ENCODE measurements at places on chromosomes 16 and 17.

GRCh38 chr17:21072745-21073197, 30.0 kb upstream of the USP22 start:
- no peak for DNase-seq

- DNase-seq, result no peak
These were observed 95.1 kb downstream of the TBC1D16 start for GRCh38 chr17:79940459-79941087.

DNA sequence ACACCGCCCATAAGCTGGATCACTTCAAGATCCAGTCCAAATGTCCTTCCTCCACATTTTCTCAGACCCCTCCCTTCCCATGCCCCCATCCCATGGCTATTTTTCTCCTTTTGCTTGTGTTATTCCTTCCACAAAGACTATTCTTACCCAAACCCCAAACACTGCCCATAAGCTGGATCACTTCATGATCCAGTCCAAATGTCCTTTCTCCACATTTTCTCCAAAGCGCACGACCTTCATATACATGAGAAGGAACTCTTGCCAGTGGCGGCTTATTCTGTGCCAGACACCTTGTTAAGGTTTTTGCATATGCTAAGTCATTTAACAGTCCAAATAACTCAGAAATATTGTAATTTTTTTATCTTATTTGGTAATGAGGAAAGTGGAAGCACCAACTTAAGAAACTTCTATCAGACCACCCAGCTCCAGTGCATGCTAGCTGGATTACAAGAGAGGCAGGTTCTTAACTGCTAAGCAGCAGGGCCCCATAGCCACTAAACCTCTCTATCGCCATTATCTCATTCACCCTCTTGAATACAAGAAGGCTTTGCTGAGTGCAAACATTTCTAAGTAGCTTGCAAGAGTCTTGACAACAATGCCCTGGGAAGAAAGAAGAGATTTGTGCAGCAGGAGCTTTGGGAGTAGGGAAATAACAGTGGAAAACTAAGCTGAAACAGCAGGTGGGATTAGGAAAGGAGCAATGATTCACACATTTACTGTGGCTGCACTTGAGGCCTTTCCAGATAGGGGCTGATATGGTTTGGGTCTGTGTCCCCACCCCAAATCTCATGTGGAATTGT, 428.2 kb upstream of the MAF start:
- DNase-seq, result no peak

DNA sequence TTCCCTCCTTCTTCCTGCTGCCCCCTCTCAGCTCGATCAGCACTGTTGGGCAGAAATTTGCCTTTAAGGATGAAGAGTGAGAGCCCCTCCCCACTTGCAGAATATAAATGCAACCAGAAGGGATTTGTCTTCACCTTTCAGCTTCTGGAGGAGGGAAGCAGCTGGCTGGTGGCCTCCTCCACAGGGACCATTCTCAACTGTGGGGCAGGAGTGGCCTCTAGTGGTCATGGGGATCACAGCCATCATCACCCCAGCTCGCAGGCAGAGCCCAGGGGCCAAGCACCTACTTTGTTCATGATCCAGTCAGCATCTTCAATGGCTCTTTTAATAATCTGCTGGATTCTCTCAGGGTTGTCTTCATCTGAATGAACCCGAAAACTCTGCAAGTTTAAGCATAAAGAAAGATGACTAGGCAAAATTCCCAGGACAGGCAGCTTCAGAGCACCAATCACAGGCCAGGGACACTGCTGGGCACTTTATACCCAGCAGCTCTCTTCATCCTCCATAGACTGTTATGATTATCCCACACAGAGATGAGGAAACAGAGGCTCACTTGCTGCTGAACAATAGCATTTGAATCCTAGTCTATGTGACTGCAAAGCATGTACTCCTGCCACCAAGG, 13.1 kb downstream of the LYRM9 start:
- DNase-seq, result peak; percentile 79

DNA sequence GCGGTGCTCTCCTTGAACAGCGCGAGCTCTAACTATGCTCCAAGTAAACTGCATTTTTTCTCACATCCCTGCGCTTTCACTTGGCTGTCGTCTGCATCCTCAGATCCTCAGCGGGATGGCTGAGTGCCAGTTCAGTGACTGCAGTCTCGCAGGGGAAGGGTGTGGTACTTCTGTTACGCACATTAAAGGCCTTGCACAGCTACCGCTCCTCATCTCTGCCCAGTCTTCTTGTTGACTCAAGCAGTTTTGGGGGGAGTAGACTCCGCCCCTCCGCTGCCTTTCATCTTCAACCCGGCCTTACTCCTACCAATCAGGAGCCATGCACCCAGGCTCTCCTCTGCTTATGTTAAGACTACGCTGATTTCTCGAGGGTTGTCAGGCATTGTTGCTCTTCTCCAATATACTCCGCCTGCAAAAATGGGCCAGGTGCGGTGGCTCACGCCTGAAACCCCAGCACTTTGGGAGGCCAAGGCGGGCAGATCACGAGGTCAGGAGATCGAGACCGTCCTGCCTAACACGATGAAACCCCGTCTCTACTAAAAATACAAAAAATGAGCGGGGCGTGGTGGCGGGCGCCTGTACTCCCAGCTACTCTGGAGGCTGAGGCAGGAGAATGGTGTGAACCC, 10.0 kb downstream of the ATP5PD start:
- peak; percentile 79 for DNase-seq

GRCh38 chr17:81129289-81129688, 36.0 kb upstream of the PVALEF start:
- DNase-seq, result no peak

DNA sequence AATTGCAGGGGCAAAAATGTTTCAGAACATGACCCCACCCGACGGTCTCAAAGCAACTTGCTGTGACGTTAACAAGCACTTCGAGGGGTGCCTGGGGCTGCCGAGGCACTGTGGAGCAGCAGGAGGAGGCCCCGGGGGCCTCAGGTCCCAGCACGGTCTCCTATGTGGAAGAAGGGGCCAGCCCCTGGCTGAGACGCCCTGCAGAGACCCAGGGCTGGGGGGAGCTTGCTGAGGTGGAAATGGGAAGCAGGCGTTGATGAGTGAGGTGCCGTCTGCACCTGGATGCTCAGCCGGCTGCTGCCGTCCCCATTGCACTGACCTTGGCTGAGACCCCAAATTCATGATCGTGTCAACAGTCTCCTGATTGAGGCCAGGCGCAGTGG, 46.5 kb downstream of the NT5M start:
- no peak for DNase-seq

- no peak for DNase-seq
These were observed 7.0 kb downstream of the DOC2A start for GRCh38 chr16:30003670-30004423.

GRCh38 chr16:4830408-4830807, 16.7 kb downstream of the GLYR1 start:
- DNase-seq, result no peak

DNA sequence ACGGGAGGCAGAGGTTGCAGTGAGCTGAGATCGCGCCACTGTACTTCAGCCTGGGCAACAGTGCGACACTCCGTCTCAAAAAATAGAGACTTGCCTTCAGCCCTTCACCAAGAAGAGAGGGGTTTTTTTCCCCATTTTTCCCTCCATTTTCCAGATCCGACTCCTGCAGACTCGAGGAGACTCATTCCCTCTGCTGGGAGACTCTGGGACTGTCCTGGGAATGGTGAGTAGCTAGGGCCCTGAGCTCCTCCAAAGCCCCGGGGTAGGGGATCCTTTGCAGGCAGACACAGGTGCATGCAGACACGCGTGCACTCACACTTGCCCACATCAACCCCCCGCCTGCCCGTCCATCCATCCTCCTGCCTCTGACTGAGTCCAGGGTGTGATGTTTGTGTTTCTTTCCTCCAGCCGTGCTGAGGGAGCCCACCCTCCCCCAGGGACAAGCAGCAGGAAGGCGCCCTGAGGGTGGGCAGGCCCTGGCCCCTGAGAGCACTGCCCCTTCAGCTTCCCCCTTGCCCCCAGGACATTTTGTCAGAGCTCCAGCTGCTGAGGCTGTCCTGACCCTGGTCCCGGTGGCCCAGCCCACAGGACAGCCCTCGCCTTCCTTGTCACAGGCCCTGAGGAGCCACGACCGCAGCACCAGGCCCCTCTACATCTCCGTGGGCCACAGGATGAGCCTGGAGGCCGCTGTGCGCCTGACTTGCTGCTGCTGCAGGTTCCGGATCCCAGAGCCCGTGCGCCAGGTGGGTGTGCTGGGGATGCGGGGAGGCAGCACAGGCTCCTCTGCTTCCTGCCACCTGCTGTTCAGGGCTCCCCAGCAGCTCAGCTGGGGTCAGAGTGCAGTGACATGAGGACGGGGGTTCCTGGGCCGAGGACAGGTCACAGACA, 10.2 kb downstream of the ENDOV start:
- no peak for DNase-seq

DNA sequence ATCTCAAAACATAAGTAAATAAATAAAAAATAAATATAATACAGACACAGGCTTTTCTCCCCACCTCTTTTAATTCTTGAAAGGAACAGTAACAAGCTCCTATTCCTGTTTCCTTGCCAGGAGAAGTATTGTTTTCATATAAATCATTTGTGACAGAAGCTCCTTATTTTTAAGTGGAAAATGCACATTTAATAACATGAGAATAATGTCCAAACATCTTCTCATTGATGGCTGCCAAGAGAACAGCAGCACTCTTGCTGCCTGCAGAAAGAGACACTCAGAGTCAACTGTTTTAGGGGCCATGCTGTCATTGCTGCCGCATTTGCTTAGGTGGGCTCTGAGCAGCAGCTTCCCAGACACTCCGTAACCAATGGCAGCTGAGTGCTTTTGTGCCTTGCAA, 580.1 kb downstream of the WWOX start:
- DNase-seq, result no peak

DNA sequence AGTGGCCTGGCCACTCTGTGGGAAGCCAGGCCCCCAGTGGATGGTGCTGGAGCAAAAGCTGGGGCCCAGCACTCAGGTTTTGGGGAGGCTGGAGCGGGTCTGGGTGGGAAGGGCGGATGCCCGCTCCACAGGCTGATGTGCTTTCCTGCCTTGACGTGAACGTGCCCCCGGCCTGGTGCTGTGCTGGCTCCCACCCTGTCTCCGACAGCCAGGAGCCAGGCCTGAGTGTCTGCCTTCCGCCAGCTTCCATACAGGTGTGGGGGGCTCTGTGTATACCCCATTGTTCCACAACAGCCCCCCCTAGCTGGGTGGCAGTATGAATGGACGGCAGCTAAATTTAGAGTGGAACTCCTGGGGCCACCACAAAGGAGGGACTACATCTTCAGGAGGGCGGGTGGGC, 20.0 kb downstream of the HIC1 start:
- DNase-seq, result no peak

GRCh38 chr16:57571098-57571497, 28.7 kb downstream of the ADGRG5 start:
- DNase-seq, result no peak

DNA sequence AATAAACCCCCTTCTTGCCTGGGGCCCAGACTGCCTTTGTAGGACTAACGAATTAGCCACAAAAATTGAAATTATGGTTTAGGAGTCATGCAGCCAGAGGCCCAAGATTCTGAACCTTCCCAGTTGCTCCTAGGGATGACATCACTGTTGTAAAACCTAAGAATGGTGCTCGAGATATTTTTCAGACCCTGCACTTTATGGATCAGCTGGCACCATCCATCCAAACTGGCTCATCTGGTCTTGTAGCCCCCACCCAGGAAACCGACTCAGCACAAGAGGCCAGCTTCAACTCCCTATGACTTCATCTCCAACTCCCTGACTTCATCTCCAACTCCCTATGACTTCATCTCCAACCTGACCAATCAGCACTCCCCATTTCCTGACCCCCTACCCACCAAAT, 10.9 kb upstream of the EVPL start:
- DNase-seq, result no peak

DNA sequence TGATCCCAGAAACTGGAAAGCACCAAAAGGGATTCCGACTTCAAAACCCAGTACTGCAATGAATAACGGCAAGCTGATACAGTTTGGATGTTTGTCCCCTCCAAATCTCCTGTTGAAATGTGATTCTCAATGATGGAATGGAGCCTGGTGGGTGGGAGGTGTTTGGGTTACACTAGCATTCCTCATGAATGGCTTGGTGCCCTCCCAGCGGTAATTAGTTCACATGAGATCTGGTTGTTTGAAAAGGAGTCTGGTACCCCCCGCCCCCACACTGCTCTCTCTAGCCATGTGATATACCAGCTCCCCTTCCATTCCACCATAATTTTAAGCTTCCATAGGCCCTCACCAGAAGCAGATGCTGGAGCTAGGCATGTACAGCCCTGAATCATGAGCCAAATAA, 40.1 kb downstream of the RANBP10 start:
- DNase-seq, result no peak

GRCh38 chr17:882827-883585, 96.6 kb downstream of the NXN start:
- DNase-seq, result no peak

GRCh38 chr16:17444658-17445057, 26.1 kb downstream of the XYLT1 start:
- no peak for DNase-seq

GRCh38 chr16:54938212-54939028, 7.8 kb downstream of the IRX5 start:
- DNase-seq, result no peak

DNA sequence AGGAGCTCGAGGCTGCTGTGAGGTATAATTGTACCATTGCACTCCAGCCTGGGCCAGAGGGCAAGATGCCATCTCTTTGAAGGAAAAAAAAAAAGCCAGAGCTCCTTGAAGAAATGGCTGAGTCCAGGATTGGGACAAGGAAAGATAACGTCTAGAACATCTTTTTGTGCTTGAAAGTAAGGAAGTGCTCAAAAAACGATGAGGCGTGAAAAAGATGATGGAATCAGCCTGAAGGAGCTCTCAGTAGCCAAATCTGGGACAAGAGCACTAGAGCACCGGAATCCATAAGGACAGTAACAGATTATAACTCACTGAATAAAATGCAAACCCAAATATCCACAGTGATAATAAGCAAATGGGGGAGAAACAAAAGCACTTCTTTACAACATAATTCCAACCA, 22.1 kb downstream of the EFTUD2 start:
- DNase-seq, result no peak

DNA sequence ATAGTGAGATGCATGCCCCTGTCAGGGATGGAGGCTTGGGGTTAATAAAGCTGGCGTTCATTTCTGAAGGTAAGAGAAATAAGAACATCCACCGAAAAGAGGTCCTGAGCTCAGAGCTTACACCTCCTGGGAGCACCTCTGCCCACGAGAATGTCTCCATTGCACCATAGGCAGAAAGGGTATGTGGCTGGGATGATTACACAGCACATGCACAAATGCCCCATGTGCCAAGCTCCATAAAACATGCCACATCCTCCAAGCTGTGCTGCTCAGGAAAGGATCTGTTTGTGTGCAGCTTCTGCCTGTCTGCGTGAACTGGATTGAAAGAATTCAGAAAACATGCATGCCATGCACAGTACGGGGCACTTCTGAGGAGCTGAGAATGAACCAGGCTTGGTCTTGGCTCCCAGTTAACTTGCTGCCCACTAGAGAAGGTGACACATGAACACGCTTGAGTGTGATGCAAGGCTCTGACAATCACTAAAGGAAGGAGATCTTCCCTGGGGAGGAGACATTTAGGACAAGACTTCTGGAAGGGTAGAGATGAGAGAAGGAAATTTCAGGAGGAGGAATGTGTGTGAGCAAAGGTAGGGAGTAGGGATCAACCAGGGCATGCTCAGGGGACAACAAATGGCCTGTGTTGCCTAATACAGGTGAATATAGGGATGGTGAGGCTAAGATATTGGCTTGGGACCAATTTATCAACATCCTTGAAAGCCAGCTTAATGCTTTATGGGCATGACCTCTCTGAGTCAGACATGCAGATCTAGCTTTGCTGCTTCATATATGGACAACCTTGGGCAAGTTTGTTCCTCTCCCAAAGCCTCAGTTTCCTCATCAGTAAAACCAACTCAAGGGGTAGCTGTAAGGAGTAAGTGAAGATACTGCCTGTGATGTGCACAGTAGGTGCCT, 32.0 kb upstream of the SMPD3 start:
- DNase-seq, result no peak

- no peak for DNase-seq
These were observed 41.6 kb downstream of the RPGRIP1L start for GRCh38 chr16:53662072-53662471.
